ENCODE measurements at places on chromosomes 4 and X.

DNA sequence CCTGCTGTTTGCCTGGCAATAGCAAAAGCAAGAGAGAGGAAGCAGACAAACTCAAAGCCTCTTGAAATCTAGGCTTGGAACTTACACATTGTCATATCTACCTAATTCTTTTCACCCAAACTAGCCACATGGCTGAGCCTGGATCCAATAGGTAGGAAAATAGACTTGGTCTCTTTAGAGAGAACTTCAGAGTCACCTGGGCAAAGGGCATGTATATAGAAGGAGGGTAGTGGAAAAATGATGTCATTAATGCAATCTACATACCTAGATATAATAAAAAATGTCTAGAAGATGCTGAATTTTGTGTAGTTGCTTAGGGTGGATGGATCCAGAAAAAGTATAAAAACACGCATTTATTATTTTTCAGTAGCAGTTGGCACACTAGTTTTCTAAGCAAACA lies 237.0 kb upstream of the GEMIN8 start:
- no peak for DNase-seq

GRCh38 chrX:45794995-45795337 lies 594.3 kb upstream of the DIPK2B start:
- no peak for DNase-seq

- no peak for DNase-seq
These were observed 3.5 kb downstream of the BCOR start for GRCh38 chrX:40094041-40094899.

DNA sequence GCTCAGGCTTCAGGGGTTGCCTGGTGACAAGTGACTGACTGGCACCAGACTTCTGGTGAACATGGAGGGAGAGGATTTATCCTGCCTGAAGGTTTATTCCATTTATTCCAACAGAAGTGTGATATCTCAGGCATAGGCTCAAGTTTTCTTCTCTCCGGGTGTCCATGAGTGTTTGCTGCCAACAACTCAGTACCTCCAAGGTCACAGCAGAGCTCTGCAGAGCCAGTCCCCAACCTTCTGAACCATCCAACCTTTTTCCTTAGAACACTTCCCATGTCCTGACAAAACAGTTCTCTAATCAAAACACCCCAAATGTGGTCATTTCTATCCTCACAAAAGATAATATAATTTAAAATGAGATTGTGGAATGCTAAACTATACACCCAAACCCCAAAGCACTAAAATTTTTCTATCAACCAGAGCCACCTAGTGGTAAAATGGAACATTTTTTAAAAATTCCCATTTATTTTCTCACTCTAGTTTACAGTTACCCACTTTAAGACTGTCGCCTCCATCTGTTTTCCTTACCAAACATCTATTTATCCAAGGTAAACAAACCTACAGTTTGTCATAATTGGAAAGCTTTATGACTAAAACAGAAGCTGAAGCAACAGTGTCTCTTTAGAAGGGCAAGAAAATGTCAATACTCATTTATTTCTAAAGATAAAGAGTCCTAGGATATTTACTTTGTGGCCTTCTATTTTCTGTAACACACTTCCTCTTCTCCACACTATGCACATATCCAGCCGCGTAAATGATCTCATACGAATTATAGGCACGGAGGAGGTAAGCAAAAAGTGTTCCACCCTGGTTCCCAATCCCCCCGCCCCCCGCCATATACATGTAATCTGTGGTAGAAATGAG lies 39.5 kb downstream of the TMEM154 start:
- no peak for DNase-seq

- no peak for DNase-seq
These were observed 35.8 kb downstream of the YIPF6 start for GRCh38 chrX:68534691-68535090.

- DNase-seq: no peak
These were observed 7.3 kb downstream of the GRPEL1 start for GRCh38 chr4:7060346-7061150.

DNA sequence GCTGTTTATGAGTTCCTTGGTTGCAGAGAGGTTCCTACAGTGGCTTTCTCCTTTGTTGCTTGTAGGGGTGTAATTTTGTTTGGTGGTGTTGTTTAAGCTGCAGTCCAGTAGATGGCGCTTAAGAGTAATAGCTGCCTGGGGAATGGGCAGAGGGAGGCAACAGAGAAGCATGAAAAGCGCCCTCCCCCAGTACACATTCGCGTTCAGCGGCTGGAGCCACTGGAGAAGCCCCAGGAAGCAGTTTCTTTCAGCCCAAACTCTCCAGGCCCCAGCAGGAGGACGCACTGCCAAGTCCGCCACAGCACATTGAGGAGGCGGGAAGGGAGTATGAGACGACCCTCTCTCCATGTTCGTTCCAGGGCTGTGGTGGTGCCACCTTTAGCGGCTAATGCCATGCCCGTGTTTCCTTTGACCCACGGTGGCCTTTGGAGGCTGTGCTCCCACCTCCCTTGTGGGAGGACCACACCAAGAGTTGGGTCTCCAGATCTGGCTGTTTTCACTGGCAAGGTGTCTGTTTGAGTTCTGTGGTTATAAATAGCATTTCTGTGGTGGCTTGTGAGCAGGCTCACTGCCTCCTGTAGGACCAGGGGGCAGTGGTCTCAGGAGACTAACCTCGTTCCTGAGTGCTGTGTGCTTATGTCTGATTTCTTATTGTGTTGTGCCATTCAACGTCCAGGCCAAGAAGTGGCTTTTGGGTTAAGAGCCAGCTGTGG lies 252.3 kb downstream of the ARHGAP10 start:
- DNase-seq: no peak

GRCh38 chr4:78940752-78941151 lies 1.5 kb upstream of the PAQR3 start:
- no peak for DNase-seq

- DNase-seq: no peak
These were observed 269.9 kb downstream of the CBLL2 start for GRCh38 chrX:22542641-22543040.

- DNase-seq: no peak
These were observed 2.0 kb upstream of the HPGD start for GRCh38 chr4:174524242-174524641.

Measured in cerebellar nuclear complex (tissue), 1 donor.